ENCODE measurements at places on chromosomes 1 and 21.

- DNase-seq, result no peak
Measured at GRCh38 chr1:53297195-53297594, 30.7 kb downstream of the LRP8 start.

GRCh38 chr1:209038316-209038715 is 545.2 kb upstream of the CAMK1G start:
- DNase-seq, result no peak

DNA sequence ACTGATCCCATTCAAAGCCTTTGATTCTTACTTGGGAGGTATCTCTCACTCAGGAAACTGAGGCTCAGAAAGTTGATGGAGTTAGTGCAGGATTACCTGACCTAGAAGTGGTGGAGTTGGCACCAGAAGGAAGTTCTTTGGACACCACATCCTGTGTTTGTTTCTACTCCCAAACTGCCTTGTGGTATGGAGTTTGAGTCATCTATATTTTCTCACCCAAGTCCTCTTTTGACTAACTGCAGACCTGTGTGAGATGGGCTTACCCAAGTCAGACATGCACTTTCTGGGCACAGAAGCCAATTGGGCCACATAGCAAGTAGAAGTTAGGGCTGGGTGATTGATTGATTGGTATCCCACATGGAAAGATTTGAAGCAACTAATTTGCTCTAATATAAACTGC is 36.1 kb downstream of the FGGY start:
- DNase-seq, result no peak

- DNase-seq, result no peak
Measured at GRCh38 chr1:159307346-159308020, 5.3 kb downstream of the FCER1A start.

GRCh38 chr1:83787246-83787998 is 211.5 kb downstream of the TTLL7 start:
- DNase-seq, result no peak

All from cerebellar nuclear complex (tissue), 1 donor.